Psoas muscle (tissue), 8 donors: ENCODE measurements at places on chromosomes 4 and X. TPM values are rescaled to one million over a fixed set of nuclear protein-coding genes. Genes with fewer than 3 reads are reported as not detected.

- no peak for DNase-seq
These were observed 73.5 kb upstream of the EMCN start for GRCh38 chr4:100591161-100591876.

- no peak for DNase-seq
These were observed 4.6 kb upstream of the MORF4L2 start for GRCh38 chrX:103691059-103691458.

GRCh38 chr4:25677157-25677556, 21.5 kb downstream of the SLC34A2 start:
- DNase-seq: no peak

GRCh38 chr4:113145519-113146291, 96.3 kb downstream of the ANK2 start:
- no peak for DNase-seq

- DNase-seq: no peak
These were observed 184.6 kb downstream of the UGT8 start for GRCh38 chr4:114783215-114783595.

- DNase-seq: no peak
These were observed 70.2 kb upstream of the BCOR start for GRCh38 chrX:40167850-40168479.

DNA sequence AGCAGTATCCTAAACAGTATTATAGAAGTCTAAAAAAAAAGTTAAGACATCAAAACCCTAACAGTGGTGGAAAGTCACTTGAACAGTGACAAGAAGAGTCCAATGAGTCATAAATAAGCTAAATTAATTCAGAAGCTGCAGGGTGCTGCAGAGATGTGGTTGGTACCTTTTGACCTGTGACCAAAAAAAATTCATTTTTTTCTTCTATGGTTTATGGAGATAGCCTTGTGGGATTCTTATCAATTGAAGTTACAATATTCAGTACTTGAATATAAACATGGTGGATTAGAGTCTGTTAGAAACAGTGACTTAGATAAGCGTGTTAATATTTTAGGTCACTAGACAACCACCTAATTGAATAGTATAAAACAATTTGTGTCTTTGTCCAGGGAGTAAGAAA, 35.4 kb downstream of the CCSER1 start:
- no peak for DNase-seq

GRCh38 chr4:145921231-145921630, 17.4 kb downstream of the ZNF827 start:
- no peak for DNase-seq

DNA sequence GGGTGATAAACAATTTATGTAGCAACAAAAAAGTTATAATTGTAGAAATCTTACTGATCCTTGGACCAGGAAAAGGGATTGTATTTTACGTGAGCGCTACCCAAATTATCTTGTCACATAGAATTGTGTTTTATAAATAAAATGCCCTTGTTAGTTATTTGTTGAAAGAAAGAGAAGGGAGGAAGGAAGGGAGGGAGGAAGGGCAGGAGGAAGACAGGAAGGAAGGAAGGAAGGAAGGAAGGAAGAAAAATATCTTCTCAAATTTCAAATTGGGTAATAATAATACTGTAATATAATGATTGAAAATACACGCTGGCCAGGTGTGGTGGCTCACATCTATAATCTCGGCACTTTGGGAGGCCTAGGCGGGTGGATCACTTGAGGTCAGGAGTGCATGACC, 206.2 kb upstream of the TLL1 start:
- no peak for DNase-seq

DNA sequence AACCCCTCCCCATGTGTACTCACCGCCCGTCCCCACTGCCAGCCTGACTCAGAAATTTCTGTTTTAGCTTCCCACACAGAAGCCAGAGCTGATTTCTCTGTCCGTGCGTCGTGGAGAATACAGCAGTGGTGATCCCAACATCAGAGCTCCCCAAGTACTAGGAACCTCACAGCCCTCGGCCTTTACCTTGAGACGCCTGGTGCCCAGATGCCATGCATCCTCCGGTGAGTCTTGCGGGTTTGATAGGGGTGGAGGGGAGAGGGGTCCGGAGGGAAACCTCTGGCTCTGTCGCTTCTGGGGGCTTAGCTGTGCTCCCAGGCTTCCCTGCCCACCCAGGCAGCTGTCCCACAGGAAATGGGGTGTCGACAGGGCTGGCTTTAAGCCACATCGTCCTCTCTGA, 2.1 kb downstream of the LOC101059915 start:
- no peak for DNase-seq

- DNase-seq: no peak
These were observed 88.8 kb upstream of the FAM9B start for GRCh38 chrX:9122519-9123245.

DNA sequence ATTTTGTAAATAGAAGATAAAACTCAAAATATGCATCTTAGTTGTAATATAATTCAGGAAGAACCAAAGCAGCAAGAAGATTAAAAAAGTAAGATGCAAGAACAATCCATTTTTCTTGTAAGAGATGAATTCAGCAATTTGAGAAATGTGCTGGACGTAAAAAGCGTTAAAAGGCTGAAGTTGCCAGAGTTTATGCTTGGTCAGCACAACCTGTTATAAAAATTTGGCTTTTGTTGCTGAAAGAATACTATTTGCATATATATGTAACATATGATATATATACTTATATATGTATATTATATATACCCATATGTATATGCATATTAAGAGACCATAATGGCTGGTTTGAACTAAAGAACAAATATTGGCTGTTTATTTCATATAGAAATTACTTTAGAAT, 449.6 kb upstream of the FAM241A start:
- DNase-seq: no peak

- no peak for DNase-seq
These were observed 8.4 kb downstream of the ANK2 start for GRCh38 chr4:113057891-113058290.

GRCh38 chr4:115687052-115687755, 573.8 kb upstream of the NDST4 start:
- DNase-seq: no peak

DNA sequence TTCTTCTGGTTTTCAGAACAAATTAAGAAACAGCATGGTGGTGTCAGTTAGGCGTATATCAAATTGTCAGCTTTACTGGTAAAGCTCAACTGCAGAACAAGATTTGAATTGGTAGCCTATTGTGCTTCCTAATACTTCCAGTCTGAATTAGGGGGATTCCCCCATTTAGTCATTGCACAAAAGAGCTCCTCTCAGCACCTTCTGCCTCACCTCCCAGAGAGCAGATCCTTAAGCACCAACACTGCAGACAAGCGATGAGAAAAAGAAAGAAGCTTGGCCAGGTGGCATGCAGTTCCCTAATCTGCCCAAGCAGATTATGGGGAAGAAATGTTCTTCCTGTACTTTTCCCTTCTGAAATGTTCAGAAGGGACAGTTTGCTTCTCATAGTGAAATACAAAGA, 9.2 kb downstream of the MAP9 start:
- DNase-seq: no peak

DNA sequence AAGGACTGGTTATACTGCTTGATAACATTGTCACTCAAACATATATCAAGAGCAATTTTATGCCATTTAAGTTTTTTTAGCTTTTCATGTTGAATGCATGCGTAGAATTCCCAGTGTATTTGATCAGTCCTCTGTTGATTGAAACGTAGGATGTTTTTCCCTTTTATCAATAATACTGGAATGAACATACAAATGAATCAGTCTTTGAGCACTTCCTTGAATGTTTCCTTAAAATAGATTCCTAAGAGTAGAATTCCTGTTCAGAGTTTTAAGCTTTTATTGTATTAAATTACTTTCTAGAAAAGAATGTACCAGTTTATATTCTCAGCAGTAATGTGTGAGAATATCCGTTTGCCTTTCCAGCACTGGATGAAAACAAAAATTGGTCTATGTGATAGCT, 37.8 kb downstream of the ADD1 start:
- DNase-seq: no peak

DNA sequence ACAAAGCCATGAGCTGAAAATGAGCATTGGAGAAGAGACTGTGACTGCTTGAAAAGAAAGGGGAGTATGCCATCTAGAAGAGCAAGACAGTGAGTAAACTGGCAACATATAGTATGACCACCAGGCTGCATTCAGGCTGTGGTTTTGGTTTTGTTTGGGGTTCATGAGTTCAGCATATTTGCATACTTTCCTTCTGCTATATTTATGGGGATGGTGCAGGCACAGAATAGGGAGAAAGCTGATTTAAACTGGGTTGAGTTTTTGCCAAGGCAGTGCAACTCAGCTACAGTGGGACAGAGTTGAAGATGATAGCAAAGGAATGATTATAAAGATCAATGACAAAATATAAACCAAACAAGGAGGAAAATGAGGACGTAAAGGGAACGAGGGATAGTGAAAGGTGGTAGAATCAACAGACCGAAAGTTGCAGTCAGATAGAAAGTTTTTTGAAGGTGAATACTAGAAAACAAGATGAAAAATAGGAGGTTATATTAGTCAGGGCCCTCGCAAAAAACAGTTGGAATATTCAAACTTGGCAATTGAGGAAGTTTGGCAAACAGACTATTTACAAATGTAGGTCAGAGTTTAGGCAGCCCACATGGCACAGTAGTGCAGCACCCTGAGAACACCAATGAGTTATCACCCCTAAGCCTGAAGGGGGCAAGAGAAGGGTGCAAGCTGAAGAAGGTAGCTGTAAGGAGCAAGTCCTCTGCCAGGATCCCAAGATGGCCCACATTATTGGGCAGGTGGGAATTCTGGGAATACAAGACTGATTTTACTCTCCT, 114.8 kb upstream of the MAP9 start:
- DNase-seq: no peak

- no peak for DNase-seq
These were observed 72.9 kb upstream of the ENOX2 start for GRCh38 chrX:130975947-130976346.

DNA sequence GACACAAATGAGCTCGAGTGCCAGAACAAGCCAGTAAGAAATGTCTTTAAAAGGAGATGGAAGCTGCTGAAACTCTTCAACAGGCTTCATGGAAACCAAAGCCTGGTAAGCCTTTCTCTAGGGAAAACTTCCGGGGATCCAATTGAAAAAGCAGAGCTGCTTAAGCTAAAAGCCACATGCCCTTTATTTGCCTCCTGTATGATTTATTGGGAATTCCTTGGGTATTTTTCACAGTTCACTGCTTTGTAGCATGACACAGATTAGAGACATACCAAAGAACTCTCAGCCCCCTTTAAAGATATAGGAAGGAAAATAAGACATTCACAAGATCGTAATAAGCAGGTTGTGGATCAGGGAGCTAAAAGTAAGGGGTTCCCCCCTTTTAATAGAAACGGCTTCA, 6.5 kb upstream of the ARHGAP6 start:
- no peak for DNase-seq

H2BW1 gene
- not detected for total RNA-seq

OTC gene
- total RNA-seq: 0.17 TPM

RS1 gene
- total RNA-seq: not detected

NDST3 gene
- not detected for total RNA-seq

NPFFR2 gene
- total RNA-seq: not detected

GRPR gene
- total RNA-seq: 0.38 TPM

PITX2 gene
- 57.9 TPM for total RNA-seq

SPACA5 gene
- not detected for total RNA-seq
